ENCODE measurements at places on chromosomes 6 and 20.

- no peak for DNase-seq
Observed at GRCh38 chr20:10447028-10447427, 11.9 kb downstream of the SLX4IP start.

DNA sequence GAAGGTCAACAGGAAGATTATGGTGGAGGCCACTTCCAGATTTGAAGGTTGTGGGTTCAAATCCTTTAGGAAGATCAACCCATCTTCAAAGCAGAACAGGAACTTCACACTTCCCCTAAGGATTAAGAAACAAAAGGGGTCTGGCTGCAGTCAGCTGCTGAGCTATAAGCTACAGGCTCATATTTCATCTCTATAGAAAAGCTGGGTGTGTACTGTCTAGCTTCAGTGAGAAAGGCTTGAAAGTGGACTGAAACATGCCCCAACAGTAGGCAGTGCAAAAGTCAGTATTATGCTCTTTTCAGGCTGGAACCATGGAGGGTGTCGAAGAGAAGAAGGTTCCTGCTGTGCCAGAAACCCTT, 60.1 kb upstream of the SPDEF start:
- DNase-seq: no peak

- DNase-seq: no peak
Observed at GRCh38 chr20:22775671-22776139, 191.3 kb upstream of the FOXA2 start.

- no peak for DNase-seq
Observed at GRCh38 chr20:6579824-6580223, 187.7 kb upstream of the BMP2 start.

DNA sequence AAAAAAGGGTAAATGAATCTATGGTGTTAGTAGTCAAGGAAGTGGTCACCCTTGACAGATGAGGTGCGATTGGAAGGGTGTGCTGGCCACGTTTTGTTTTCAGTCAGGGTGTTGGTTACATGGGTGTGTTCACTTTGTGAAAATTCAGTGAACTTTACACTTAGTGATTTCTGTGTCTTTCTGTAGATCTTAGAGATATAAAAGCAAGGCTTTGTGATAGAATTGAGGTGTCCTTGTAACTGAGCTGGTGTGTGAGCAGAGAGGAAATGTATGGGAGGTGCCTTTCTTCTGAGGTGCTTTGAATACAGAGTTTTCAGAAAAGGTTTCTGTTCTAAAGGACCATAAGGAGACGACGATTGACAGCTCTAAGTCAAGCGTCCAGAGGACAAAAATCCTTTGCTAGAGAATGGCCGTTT, 90.5 kb downstream of the SAMD3 start:
- DNase-seq: no peak

GRCh38 chr6:169667716-169668115, 34.1 kb downstream of the WDR27 start:
- DNase-seq: peak; percentile 46

DNA sequence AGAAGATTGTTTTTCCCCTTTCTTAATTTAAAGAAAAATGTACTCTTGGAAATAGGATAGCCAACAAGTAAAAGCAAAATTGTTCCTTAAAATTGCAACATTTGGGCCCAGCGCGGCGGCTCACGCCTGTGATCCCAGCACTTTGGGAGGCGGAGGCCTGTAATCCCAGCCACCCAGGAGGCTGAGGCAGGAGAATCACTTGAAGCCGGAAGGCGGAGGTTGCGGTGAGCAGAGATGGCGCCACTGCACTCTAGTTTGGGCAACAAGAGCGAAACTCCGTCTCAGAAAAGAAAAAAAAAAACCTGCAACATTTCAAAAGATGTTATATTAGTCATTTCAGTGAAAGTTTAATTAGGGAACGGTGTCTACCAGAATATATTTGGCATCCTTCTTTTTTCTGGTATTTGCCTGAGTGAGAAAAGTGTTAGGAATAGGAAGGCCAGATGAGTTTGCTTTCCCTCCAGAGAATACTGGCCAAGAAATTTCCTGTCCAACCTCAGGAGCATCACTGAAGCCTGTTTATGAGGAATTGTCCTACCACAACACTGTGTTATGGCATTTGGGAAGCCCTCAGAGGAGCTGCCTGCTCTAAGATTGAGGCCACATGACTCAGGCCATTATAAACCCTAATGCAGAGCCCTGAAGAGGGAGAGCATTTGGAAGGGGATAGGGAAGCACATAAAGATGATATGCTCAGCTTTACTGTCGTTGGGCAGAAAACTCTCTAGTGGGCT, 1.2 kb upstream of the GJA1 start:
- no peak for DNase-seq

DNA sequence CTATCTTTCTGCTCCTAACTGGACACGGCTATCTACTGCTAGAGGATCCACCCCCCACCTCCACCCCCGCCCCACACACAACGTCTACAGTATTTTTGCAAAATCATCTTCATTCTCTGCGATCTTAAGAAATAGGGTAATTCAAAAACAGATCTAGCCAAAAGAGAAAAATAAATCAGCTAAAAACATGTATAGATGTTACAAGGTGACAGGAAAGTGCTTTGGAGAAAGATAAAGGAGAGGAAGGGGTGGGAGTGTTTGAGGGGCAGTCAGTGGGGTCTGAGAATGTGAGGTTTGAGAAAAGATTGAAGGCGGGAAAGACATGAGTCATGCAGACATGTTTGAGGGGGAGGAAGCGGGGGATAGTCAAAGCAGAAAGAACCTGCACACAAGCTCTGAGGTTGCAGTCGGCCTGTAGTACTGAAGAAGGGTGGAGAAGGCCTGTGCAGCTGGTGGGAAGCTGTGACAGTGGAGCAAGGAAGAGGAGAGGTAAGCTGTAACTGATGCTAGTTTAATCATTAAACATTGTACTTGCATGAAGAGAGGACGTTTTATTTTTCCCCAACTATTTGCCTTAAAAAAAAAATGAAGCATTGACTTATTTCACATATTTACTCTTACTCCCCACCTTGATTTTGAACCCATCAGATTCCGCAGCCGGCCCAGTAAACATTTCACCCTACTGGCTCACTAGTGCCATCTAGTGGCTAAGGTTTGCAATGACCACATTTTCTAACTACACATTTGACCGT, 332.6 kb downstream of the ADGRB3 start:
- DNase-seq: peak; percentile 76

DNA sequence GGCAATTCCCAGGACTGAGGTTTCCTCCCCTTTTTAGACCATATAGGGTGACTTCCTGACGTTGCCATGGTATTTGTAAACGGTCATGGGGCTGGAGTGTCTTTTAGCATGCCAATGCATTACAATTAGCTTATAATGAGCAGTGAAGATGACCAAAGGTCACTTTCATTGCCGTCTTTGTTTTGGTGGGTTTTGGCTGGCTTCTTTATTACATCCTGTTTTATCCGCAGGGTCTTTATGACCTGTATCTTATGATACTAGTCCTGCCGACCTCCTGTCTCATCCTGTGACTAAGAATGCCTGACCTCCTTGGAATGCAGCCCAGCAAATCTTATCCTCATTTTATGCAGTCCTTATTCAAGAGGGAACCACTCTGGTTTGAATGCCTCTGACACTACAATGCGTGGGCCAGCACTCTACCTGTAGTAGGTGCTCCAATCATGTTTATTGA, 190.1 kb downstream of the KCNQ5 start:
- DNase-seq: no peak

DNA sequence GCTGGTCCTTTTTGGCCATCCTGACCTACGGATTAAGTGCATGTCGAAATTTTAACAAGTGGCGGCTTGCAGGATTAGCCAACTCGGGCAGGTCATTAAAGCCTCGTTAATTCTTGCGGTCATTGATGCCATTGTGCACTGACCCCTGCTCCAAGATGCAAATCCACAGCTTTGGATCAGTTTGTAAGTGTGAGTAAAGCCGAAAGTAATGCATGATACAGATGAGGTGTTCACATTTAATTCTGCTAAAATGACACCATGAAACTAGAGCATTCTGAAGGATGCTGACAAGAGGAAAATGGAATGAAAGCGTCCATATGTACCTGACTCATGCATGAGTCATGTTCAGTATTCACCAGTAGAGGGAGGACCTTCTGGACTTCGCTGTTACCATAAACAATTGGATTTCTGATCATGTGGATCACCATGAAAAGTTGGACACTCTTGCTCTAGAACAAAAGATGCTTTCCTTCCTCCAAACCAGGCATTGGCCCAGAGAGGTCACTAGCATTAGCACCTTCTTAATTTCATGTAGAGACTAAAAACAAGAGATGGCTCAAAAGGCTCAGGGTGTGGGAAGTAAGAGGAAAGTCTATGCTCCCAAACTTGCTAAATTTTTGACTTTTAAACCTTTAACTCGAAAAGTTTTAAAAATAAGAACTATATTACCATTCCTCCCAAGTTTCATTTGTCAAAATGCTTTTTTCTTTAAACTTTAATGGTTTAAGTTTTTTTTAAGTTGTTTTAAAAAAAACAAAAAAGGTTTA, 48.0 kb downstream of the MUC22 start:
- no peak for DNase-seq

- no peak for DNase-seq
Observed at GRCh38 chr20:52923123-52923937, 48.8 kb upstream of the TSHZ2 start.

DNA sequence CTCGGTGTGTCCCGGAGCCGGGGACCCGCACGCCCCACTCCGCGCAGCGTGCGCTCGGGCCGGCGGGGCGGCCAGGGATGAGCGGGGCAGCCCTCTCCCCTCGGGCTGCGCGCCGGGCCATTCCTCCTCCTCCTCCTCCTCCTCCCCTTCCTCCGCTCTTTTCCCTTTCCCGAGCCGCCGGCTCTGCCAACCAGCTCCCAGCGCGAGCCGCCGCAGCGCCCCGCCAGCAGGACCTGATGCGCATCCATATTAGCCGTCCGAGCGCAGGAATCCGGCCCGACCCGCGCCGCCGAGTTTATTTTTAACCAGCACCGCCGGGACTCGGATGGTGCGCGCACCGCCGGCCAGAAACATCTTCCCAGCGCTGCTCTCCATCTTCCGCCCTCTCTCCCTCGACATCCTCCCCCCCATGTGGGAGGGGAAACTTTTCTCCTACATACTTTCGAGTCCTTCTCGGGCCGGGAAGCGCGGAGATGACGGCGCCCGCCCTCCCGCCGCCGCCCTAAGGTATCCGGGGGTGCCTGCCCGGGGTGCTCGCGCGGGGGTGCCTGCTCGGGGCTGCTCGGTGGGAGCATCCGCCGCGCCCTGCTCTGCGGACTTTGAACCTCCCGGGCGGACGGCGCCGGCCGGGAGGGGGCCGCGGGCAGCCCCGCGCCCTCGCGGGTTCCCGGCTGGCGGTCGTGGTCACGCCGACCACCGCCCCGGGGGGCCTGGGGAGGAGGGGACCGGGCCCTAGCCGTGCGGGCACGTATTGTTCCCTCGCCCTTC, 619 bp downstream of the RREB1 start:
- peak; percentile 79 for DNase-seq

GRCh38 chr6:6581054-6581453, 7.5 kb upstream of the LY86 start:
- no peak for DNase-seq

- peak; percentile 59 for DNase-seq
Observed at GRCh38 chr6:169240591-169241390, 12.9 kb downstream of the THBS2 start.

DNA sequence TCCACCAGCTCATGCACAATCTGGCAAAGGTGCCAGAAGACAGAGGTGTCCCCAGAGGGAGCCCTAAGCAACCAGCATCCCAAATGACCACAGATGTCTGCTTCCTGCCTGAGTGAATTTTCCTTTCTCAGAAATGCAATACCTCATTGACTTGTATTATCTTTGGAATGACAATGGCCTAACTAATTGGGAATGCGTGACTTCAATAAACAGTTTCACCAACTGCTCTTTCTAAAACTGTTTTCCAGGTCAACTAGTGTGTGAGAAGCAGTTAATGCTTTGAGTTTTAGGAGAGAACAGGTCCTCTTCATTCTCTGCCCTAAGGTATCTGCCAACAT, 108.9 kb upstream of the SNX9 start:
- no peak for DNase-seq

DNA sequence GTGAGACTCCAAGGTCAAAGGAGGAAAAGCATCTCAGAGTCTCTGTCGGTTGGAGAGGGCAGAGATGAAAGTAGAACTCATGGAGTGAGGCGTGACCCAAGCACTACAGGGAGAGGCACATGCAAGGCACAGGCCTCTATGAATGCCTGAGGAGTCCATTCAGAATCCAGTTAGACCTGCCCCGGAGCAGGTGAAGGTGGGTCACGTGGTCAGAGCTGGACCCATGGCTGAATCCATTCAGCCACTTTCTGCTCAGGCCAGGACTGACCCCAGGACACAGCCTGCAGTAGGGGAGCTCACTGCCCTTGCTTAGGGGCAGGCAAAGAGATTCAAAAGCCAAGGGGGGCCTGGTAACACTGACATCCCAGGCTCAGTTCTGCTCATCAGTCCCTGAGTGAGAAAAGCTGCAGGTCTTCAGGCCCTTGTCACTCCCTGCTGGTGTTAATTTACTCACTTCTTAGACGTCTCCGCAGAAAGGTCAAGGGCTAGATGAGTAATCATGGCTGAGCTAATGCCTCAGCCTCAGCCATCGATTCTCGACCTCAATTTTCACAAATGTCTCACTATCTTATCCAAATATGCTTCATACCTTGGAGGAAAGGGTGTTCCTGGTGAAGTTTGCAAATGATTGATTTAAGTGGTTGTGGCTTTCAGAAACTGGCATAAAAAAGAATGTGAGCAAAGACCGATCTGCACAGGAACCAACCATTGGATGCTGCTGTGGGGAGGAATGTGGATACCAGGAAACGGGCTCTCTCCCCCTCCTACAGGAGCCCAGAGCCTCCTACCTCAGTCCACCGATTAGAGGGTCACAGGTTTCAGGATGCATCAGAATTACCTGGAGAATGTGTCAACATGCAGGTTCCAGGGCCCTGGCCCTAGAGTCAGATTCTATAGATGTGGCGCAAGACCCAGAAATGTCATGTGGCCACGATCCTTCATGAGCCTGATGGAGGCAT, 584.4 kb downstream of the PTPRT start:
- DNase-seq: no peak

GRCh38 chr20:52921340-52921739, 50.8 kb upstream of the TSHZ2 start:
- no peak for DNase-seq

GRCh38 chr6:7235712-7236305, 77.2 kb downstream of the SSR1 start:
- DNase-seq: no peak

- no peak for DNase-seq
Observed at GRCh38 chr6:92826633-92827032, 592.7 kb downstream of the EPHA7 start.

DNA sequence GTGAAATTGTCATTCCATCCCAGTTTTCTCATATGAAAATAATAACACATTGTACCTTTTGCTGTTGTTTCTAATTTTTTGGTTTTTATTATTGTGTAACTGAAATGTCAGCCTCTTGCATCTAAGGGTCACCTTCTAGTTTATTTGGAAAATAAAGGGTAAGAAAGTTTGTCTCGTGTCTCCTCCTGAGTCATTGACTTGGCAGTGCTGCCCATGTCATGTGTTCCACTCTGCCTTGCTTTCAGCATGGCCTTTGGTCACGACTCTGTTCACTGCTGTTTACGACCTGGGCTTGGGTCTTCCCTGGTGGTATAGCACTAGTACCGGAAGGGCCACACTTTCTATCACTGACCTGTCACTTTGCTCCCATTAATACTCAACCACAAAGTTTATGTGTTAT, 171.4 kb upstream of the RSPO3 start:
- peak; percentile 76 for DNase-seq

GRCh38 chr6:106757722-106758467, 128.5 kb downstream of the QRSL1 start:
- no peak for DNase-seq

- no peak for DNase-seq
Observed at GRCh38 chr6:91534614-91535013, 947.7 kb upstream of the MAP3K7 start.

- no peak for DNase-seq
Observed at GRCh38 chr20:50916257-50916656, 15.0 kb downstream of the ADNP start.

All from sciatic nerve (tissue), 2 donors.